ENCODE measurements at places on chromosomes 2 and 18.

GRCh38 chr2:85986121-85986520, 97.3 kb upstream of the ST3GAL5 start:
- DNase-seq: no peak

GRCh38 chr2:12032398-12032797, 286.0 kb downstream of the LPIN1 start:
- DNase-seq: no peak

DNA sequence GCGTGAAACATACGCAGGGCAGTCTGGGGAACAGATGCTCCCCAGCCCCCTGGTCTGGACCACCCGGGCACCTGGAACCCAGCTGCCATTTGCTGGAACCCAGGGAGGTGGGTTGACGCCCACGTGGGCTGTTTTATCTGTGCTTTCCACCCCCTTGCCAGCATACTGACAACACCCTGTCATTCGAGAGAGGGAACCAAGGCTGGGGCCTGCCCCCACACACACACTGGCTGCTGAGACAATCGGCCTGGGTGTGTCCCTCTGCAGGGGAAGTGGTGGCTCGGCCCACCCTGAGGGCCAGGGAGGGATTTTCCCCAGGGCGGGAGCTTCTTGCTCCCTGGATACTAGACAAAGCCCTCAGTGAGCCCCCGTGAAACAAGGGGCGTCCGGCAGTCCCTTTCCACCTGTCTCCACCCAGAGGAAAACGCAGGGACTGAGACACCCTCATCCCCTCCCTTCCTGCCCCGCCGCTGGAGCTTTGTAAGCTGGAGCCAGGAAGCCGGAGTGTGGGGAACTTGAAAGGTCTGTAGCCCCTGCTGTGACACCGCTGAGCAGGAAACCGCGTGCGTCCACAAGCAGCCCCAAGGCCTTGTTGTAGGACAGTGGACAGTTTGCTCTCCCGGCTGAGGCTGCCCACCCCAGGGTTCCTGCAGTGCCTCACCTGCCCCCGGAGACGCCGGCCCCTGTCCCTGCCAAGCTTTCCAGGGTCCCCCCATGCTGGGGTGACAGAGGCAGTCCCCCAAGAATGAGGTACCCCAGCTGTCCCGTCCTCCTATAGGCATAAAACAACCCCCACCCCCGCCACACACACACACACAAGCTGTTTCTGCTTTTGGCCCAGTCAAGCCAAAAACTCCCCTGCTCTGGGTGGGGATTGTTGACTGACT, 14.1 kb upstream of the KLF11 start:
- DNase-seq: peak; percentile 21

DNA sequence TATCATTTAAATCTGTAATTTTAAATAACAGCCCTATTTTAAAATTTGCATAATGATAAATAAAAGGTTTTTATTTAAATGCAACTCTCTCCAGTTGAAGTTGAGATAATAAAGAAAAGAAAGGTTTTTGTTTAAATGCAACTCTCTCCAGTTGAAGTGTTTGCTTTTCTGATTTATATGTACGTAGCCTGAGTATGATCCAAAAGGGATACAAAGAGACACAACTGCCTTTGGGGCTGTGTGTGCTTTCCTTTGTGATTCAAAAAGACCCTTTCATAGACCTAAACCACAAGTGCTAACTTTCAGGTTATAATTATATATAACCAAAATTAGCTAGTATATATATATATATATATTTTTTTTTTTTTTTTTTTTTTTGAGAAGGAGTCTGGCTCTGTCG, 76.2 kb upstream of the MFF start:
- no peak for DNase-seq

GRCh38 chr2:74037379-74037860, 52.7 kb downstream of the TET3 start:
- no peak for DNase-seq

GRCh38 chr2:220101980-220102379, 474.6 kb downstream of the SLC4A3 start:
- DNase-seq: no peak

DNA sequence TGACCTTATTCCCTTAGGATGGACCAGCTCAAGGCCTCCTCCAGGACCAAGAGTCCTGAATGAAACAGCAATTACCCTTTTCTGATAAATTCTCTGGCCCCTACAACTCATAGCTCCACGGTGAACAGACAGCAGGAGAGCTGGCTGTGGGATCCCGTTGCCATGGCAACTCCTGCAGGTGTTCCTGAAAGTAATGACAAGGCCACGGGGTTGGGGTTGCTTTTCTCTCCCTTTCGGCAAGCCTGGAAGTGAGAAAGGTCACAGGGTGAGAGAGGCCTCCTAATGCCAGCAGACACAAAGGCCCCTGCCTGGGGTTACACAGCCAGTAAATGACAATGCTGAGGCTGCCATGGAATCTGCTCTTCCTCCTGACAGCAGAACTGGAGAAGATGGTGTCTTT, 403.0 kb downstream of the NBAS start:
- DNase-seq: no peak

DNA sequence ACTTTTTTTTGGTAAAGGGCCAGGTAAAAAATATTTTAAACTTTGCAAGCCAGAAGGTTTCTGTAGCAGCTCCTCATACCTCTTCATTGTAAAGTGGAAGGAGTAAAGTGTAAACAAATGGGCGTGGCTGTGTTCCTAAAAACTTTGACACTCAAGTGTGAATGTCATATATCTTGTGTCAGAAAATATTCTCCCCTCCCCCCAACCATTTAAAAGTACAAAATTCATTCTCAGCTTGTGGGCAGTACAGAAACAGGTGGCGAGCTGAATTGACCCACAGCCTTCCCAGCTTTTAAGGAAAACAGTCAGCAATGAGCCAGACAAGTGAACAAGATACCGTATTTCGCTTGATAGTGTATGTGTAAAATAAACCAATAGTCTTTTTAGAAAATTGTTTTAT, 4.0 kb downstream of the YPEL5 start:
- DNase-seq: no peak

- DNase-seq: no peak
These were observed 8.1 kb upstream of the CXCR4 start for GRCh38 chr2:136126021-136126420.

DNA sequence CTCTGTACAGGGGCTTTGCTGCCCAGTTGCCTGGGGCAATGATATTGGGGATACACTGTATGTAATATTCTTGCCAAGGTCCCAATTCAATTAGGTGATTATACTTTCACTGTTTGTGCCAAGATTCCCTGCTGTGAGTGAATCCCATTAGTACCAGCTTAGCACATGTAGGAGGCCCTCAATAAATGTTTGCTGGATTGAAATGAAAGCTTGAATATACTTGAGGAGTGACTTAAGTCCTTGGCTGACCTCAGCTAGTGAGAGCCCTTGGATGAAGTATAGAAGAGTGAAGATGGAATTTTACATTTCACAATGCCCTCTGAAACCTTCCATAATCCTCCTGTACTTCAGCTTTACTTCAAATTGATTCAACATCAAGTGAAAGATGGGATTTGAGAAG, 102.9 kb downstream of the GATA6 start:
- DNase-seq: no peak

GRCh38 chr2:55888936-55889335, 34.6 kb downstream of the EFEMP1 start:
- DNase-seq: no peak

GRCh38 chr2:19818543-19818942, 83.2 kb downstream of the TTC32 start:
- no peak for DNase-seq

DNA sequence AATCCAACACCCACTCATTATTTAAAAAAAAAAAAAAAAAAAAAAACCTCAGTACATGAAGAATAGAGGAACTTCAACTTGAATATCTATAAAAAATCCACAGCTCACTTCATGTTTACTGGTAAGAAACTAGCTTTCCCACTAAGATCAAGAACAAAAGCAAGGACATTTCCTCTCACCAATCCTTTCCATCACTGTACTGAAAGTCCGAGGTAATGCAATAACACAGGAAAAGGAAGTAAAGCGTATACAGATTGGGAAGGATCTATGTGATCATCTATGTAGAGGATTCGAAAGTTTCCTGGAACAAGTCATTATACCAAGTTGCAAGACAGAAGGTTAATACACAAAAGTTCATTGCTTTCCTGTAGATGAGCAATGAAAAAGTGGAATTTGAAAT, 63.2 kb downstream of the ROCK2 start:
- no peak for DNase-seq

DNA sequence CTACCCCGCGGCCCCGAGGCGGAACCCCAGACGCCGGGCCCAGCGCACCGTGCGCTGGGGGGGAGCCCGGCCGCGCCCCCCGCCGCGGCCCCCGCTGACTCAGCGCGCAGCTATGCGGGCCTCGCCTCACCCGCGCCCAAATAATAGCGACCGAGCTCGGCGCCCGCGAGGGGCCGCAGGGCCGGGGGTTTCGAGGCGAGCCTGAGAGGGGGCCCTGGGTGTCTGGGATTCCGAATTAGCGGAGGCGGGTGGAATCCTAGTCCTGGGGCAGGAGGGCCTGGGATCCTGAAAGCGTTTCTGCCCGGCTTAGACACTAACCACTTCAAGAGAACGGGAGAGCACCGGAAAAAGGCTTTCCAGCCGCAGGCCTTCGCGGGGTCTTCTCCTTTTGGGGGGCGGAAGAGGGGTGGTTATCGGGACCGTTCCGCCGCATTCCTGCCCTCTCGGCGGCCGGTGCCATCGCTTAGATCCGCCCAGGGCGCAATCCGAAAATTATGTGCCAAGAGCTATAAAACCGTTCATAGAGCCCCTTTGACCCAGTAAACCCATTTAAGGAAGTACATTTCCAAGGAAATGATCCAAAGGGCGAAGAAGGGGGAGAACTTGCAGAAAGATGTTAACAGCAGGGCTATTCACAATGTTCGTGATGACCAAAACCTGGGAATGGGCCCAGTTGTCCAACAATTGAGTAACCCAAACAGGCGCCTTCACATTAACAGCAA, 681 bp upstream of the ROCK2 start:
- DNase-seq: no peak

GRCh38 chr18:3603421-3604234, 153.7 kb downstream of the TGIF1 start:
- no peak for DNase-seq

DNA sequence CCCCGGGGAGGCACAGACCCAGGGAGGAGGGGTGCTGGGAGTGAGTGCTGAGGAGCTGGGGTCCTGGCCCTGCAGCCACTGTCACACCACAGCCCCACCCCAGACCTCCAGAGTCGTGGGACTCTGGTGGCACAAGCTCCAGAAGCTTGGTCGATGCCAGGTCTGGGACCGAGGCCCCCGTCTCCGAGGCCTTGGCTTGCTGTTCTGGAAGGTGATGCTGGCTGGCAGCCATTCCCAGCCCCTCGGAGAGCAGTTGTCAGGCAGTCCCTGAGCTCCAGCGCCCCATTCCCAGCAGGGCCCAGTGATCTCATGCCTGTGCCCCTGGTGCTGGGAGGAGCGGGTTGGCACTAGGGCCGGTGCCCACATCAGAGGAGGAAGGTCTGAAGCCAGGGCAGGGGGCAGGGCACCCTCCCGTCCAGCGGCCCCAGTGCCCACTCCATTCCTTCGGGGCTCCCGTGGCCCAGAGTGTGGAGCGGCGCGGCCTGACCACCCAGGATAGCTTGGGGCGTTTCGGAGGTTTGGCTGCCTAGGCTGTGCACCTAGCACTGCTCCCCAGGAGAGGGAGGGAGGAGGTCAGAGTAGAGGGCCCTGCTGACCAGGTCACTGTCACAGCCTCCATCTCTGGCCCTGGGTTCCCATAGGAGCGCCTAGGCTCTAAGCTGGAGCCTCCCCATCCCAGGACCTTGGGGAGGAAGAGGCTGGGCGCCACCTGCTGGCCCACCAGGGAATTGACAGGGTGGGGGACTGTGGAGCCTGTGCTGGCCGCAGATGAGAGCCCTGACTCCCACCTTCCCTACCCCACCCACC, 16.8 kb upstream of the ALPI start:
- no peak for DNase-seq

GRCh38 chr2:161713706-161714105, 89.5 kb downstream of the SLC4A10 start:
- no peak for DNase-seq

DNA sequence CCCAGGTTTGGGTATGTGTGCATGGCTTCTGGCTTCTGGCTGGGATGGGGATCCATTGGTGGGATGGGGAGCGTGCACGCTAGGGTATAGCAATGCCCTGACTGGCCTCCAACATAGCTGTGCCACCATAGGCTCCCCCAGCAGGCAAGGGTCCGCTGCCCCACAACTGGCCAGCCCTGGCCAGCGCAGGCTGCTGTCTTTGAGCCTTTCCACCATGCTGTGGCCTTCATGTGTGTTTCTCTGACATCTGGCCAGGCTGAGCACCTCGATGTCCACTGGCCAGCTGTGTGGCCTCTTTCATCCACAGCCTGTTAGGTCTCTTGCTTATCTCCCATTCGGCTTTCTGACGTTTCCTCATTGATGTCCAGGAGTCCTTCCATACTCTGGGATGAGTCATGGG, 231.3 kb downstream of the NDUFA10 start:
- DNase-seq: no peak

- no peak for DNase-seq
These were observed 59.3 kb downstream of the ETAA1 start for GRCh38 chr2:67456428-67456827.

DNA sequence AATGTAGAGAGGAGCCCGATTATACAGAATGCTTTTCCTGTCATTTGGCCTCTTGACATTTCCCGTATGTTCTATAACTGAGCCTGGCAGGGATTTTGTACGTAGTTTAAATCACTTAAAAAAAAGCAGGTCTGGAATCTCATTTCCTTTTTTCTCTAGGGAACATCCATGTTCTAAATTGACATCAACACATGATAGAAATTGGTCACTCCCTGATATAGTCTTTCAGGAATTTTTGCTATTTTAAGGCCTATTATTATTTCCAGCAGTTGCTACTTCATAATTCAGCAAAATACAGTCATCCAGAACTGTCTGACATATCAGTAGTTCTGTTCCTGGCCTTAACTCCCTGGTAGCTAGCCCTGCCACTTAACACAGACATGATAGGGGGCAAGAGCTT, 565.7 kb upstream of the ZEB2 start:
- no peak for DNase-seq

- no peak for DNase-seq
These were observed 41.2 kb downstream of the RPL37A start for GRCh38 chr2:216539791-216540241.

- no peak for DNase-seq
These were observed 10.2 kb downstream of the ZNF516 start for GRCh38 chr18:76484749-76485387.

GRCh38 chr2:197045115-197045514, 118.6 kb upstream of the PGAP1 start:
- DNase-seq: no peak

DNA sequence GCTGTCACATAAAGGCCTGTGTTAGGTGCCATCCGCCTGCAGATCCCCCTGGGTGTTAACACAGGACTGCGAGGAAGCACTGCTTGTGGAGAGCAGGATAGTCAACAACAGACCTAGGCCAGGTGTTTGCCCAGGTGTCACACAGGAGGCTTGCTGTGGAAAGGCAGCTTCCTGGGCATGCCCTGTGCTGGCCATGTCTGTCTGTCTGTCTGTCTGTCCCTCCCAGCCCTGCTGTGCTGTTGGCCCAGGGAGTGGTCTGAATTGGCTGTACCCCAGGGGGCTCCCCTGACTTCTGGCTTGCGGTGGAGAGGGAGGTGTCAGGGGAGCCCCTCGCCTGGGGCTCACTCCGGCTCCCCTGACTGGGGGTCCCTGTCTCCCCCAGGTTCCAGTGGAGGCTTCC, 53.2 kb downstream of the SH3BP4 start:
- DNase-seq: no peak
